ENCODE measurements at places on chromosomes 7 and 10.

DNA sequence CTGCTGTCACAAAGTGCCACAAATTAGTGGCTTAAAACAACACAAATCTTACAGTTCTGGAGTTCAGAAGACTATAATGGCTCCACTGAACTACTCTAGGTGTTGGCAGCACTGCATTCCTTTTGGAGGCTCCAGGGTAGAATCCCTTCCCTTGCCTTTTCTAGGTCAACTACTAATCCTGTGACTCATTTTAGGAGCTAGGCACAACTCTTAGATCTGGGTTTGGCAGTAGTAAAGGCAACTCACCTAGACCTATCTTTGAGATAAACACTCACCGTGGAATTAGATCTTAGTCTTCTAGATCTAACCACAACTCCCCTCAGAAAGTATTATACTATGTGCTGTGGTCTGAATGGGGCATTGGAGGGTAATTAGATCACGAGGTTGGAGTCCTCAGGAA, 60.4 kb downstream of the ANKIB1 start:
- no peak for DNase-seq

- DNase-seq: no peak
These were observed 29.8 kb downstream of the NPS start for GRCh38 chr10:127578961-127579305.

- DNase-seq: no peak
These were observed 8.4 kb upstream of the LRRC61 start for GRCh38 chr7:150314639-150315239.

- DNase-seq: no peak
These were observed 664 bp upstream of the HPS6 start for GRCh38 chr10:102064503-102064867.
